Articular chondrocyte of knee joint (primary cell): ENCODE measurements at places on chromosomes 6 and 20. TPM values are rescaled to one million over a fixed set of nuclear protein-coding genes. Genes with fewer than 3 reads are reported as not detected.

The RAB44 gene
- total RNA-seq: under 0.01 and 0.13 TPM in 2 replicates

The KIAA1755 gene
- total RNA-seq: 2.0 and 3.7 TPM in 2 replicates

The PAK5 gene
- total RNA-seq: not detected in 2 replicates

The ADGRF1 gene
- total RNA-seq: not detected in 2 replicates

The TPBG gene
- 34.9 and 35.9 TPM in 2 replicates for total RNA-seq

The LINC00237 gene
- not detected in 2 replicates for total RNA-seq
